Fibroblast of lung (primary cell): ENCODE measurements at places on chromosomes 5 and 9. TPM values are rescaled to one million over a fixed set of nuclear protein-coding genes. Genes with fewer than 3 reads are reported as not detected.

The FREM1 gene
- under 0.01 TPM in 2 replicates for total RNA-seq

The CXCL14 gene
- 0.17 and 0.26 TPM in 2 replicates for total RNA-seq

The ZNF366 gene
- total RNA-seq, result not detected in 2 replicates

The SHB gene
- 12.6 and 13.9 TPM in 2 replicates for total RNA-seq

The GALNT10 gene
- 16.2 and 18.3 TPM in 2 replicates for total RNA-seq

The TUT7 gene
- total RNA-seq, result 36.3 and 39.0 TPM in 2 replicates

The RANBP3L gene
- under 0.01 TPM in 1 of 2 replicates, not detected in the other for total RNA-seq

The OBP2B gene
- total RNA-seq, result not detected in 2 replicates

The PCDH12 gene
- under 0.01 TPM in 1 of 2 replicates, not detected in the other for total RNA-seq

The PCDHB1 gene
- not detected in 2 replicates for total RNA-seq

The ACTBL2 gene
- total RNA-seq, result under 0.01 TPM in 1 of 2 replicates, not detected in the other

The NUTM2G gene
- total RNA-seq, result not detected in 2 replicates

The DAPK1 gene
- 15.5 and 18.5 TPM in 2 replicates for total RNA-seq

The GGTA1 gene
- total RNA-seq, result under 0.01 TPM in 1 of 2 replicates, not detected in the other

The PSMB7 gene
- total RNA-seq, result 200 and 206 TPM in 2 replicates

The AIF1L gene
- 0.51 and 3.3 TPM in 2 replicates for total RNA-seq

The PDZD2 gene
- total RNA-seq, result under 0.01 and 0.33 TPM in 2 replicates

The NIM1K gene
- 7.7 and 14.7 TPM in 2 replicates for total RNA-seq

The PTGDS gene
- total RNA-seq, result 89.9 and 90.3 TPM in 2 replicates

The DIRAS2 gene
- total RNA-seq, result 0.26 and 0.66 TPM in 2 replicates

The SPATA31C1 gene
- not detected in 2 replicates for total RNA-seq

The OR13C2 gene
- not detected in 2 replicates for total RNA-seq

The ACSL6 gene
- 0.26 and 0.33 TPM in 2 replicates for total RNA-seq

The PCDHGC5 gene
- total RNA-seq, result 1.3 and 2.6 TPM in 2 replicates

The TMEM215 gene
- not detected in 2 replicates for total RNA-seq

The CYLC2 gene
- total RNA-seq, result not detected in 2 replicates

The HEMGN gene
- total RNA-seq, result not detected in 2 replicates

The SMIM33 gene
- not detected in 2 replicates for total RNA-seq

The PCDHGB6 gene
- 3.9 and 4.3 TPM in 2 replicates for total RNA-seq

The ERAP2 gene
- 66.0 and 180 TPM in 2 replicates for total RNA-seq

The MVB12B gene
- 2.3 and 2.6 TPM in 2 replicates for total RNA-seq
